ENCODE measurements at places on chromosomes 7 and 10. TPM values are rescaled to one million over a fixed set of nuclear protein-coding genes. Genes with fewer than 3 reads are reported as not detected.

DNA sequence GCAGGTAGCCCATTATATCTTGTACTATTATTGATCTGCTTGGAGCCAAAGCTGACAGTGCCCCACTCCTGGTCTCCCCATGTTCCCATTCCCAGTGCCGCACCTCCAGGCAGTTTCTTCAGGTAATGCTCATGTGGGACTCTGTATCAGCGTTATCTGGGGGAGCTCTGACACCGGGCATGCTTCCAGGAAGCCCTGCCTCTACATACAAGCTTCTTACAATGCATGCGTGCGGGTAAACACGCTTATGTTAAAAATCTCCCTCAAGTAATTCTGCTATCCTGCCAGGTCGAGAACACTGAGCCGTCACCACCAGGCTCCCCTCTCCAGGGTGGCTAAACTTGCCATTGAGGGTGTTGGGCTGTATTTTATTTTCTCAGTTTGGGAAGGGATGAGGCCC, 61.6 kb upstream of the LBX1 start:
- no peak for DNase-seq

GRCh38 chr10:119090968-119091367, 10.4 kb upstream of the EIF3A start:
- DNase-seq = peak; percentile 74

GRCh38 chr7:36310897-36311296, 78.8 kb upstream of the ANLN start:
- no peak for DNase-seq

DNA sequence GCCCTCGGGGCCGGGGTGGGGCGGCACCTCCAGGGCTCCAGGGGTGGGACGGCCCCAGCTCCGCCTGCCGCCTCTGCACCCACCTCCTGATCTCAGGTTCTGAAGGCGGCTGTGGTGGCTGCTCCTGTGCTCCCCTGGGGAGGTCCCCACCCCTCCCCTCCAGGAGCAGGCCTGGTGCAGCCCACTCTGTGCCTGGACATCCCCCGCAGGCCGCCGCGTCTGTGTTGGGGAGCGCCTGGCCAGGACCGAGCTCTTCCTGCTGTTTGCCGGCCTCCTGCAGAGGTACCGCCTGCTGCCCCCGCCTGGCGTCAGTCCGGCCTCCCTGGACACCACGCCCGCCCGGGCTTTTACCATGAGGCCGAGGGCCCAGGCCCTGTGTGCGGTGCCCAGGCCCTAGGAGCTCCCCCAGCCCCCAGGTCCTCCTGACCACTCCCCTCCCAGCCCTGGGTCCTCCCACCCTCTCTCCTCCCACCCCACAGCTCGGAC, 5.5 kb downstream of the CYP2W1 start:
- DNase-seq = no peak

DNA sequence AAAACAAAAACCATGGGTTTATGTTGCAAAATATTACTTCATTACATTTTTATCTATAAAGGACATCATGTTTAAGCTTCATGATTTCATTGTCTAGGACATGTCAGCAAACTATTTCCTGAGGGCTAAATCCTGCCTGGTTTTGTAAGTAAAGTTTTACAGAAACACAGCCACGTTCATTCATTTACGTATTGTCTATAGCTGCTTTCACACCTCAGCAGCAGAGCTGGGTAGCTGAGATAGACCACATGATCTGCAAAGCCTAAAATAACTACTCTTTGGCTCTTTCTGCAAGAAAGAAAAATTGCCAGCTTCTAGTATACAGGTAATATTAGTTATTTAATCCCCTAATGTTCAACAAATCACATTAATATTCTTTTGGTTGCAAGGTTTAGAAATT, 12.7 kb upstream of the PIP4K2A start:
- DNase-seq = no peak

DNA sequence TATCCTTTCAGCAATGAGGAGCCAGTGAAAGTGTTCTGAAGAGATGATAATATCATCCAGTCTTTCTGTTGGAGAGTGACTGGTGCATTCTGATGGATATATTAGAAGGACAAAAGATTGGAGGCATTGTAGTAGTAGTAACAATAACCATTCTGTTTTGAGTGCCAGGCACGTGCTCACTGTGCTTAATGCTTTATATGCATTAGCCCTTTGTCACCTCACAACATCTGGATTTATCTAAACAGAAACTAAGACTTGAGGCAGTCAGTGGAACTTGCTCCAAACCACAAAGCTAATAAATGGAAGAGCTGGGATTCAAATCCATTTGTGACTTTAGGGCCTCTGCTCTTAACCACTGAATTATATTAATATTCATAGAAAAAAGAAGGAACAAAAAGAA, 84.5 kb upstream of the OIT3 start:
- DNase-seq = no peak

DNA sequence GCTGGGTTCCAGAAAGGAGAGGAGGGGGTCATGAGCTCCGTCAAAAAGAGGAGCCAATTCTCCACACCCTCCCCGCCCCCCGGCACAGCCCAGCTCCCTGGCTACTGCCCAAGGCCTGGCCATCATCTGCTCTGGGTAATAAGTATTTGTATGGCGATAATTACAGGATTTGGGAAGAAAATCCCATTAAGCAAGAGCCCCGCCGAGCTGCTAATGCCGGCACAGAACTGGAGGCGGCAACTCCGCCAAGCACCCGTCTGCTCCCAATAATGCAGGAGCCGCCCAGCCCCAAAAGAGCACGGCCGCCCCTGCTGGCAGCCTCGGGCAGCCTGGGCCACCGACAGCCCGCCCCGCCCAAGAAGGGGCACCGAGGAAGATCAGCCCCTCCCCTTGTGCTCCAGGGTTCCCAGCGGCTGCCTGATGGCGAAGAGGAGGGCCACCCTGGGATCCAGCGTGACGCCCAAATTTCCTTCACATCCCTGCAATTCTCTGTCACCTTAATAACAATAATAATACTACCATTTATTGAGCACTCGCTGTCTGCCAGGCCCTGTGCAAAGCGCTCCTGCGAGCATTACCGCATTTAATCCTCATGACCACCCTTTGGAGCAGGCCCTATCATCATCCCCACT, 5.9 kb downstream of the SLIT1 start:
- DNase-seq = no peak

DNA sequence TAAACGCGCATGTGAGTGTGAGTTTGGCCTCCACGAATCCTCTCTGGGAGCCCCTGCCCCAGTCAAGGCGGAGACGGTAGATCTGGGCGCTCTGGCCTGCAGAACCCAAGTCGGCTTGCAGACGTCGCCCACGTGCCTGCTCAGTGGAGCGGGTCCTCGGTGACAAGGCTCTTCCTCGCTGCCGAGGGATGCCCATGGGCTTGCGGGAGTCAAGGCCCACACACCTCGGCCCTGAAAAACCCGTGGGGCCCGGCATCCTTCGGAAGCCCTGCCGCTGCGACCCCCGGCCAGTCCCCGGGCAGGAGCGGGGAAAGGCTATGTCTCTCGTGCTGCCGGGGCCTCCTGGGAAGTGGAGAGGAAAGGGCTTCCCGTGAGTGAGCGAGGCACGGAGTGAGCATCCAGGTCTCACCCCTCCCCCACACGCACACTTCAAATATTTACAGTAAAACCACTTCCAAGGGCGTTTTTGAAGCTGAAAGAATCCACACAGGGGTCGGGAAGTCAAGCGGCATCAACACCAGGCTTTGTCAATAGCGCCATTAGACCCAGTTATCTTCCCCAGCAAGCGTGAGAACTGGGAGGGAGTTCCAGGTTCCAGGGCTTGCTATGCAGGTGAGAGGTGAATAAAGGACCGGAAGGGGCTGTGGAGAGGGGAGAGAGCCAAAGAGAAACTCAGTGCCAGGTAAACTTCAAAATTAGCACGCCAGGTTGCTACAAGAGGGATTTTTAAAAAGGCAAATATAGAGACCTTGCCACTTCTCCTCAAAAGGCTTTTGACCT, 1.1 kb upstream of the MNX1 start:
- DNase-seq = no peak

DNA sequence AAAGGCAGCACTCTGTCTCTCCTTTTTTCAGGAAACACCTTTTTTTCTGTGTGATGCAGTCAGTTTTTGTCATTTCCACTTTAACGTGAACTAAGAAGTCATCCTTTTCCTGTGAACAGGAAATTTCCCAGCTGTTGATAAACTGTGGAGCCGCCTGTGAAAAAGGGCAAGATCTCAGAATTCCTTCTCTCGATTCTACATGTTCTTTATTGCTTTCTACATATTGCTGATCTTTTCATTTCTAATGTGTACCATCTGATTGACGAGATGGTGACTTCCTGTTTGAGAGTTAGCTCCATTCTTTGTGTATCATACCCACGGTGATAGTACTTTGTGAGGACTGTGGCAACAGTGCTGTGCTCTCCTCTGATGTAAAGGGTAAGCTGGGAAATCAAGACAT, 50.4 kb downstream of the ADD3 start:
- no peak for DNase-seq

DNA sequence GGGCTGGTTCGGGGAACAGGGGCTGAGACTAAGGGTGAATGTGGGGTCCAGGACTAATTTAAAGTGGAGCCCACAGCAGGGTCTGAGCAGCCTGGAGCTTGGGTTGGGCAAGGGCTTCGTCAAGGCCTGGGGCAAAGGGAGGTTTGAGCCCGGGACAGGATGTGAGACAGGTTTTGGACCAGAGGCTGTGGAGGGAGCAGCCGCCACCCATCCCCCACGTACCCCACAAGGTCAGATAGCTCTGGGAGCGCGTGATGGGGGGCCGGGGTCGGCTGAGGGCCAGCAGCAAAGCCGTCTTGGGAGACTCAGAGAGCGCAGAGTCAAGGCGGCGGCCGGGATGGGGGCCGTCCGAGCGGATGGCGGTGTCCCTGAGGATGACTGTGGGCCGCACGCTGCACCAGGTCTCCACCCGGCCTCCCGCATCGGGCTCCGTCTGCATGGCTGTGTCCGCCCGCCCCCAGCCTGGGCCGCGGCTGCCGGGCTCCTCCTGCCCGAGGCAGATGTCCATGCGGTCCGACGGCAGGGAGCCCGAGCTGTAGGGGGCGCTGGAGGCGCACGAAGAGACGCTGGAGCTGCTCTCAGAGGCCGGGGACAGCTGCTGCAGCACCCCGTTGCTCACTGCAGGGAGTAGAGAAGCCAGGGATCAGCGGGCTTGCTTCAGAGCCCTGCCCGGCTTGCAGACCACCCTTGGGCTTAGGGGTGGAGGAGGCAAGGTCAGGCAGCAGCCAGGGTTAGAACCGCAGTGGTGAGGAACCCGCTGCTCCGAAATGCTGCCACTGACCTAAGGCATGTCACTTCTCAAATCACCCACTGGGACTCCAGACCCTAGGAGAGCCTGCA, 12.1 kb downstream of the PDZD7 start:
- DNase-seq = peak; percentile 42

DNA sequence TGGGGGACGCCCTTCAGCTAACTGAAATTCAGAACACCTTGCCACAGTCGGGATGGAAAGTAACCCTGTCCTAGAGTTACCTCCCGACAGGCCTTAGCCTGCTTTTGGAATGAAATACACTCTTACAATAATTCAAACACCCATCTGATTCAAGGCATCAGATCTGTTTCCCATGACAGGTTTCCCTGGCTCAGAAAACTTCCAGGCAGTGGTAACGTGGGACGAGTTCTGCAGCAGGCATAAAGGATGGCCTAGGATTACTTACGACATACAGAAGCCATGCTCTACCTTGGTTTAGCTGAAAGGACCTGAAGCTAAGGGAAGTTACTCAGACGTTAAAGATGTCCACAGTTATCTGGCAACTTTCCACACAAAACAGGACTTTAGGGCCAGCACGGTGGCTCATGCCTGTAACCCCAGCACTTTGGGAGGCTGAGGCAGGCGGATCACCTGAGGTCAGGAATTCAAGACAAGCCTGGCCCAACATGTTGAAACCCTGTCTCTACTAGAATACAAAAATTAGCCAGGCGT, 5.0 kb downstream of the PAXIP1 start:
- DNase-seq = no peak

- DNase-seq = no peak
Observed at GRCh38 chr7:83305027-83305426, 142.3 kb upstream of the PCLO start.

DNA sequence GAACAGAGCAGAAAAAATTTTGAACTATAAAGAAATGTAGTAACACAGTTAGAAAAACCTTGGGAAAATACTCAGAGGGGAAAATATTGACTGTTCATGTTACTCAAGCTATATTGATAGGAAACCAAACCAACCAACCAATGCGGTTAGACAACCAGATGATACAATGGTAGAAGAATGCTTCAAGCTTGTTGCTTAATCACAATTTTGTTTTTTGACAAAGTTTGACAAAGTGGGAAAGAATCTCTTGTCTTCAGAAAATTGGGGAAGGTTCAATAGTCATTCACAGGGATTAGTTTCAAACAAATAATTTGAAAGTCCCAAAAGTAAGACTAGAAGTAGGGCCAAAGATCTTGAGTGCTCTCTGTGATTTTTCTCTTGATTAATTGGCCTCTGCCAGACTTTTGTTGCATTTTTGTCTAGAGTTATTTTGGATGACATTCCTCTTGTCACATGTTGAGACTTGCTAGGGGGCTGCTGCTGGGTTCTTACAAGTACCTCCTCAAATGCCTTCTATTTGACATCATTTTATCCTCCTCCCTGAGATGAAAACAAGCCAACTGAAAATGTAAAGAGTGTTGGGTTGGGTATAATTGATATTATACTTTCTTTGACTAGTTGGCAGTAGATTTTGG, 233.1 kb upstream of the PHYHIPL start:
- peak; percentile 5 for DNase-seq

- no peak for DNase-seq
Observed at GRCh38 chr7:143300959-143301935, 13.1 kb downstream of the CASP2 start.

GRCh38 chr10:3306050-3306449, 133.5 kb upstream of the PITRM1 start:
- DNase-seq = no peak

DNA sequence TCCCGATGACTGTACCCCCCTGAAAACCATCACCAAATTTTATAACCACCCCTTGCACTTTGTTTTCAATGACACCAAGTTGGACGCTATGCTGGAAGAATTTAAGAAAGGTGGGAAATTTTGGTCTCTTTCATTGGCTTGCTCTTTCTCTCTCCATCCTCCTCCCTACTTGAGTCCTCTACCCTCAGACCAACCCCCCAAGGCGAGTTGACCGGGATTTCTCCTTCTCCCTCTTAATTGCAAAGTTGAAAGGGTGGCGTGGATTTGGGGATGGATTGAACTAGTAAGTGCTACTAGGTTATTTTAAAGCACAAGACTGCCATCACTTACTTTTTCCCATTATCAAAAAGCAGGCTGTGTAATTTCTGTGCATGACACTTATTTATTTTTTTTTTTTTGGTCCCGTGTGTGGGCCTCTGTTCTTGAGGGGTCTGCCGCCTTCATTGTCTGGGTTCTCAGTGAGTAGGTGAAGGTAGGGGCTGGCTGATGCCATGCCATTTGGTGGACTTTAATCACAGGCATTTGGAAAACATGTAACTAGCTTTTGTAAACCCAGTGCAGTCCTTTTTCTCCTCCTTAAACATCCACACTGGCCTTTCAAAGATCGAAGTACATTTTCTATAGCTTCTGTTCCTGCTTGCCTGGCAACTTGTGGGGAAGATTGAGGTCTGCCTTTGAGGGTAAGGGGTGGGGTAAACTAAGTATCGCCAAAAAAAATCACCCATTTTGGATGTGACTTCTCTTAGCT, 2.1 kb downstream of the CNNM2 start:
- no peak for DNase-seq

GRCh38 chr10:133314911-133315310, 6.2 kb downstream of the ZNF511 start:
- DNase-seq = no peak

- DNase-seq = peak; percentile 96
Observed at GRCh38 chr10:125084614-125085257, 75.6 kb downstream of the CTBP2 start.

SLC18A3 gene
- 0.10 TPM for total RNA-seq

NPSR1 gene
- total RNA-seq = not detected

TAX1BP1 gene
- 88.2 TPM for total RNA-seq

TRAPPC14 gene
- 4.0 TPM for total RNA-seq

PLPP4 gene
- total RNA-seq = 30.3 TPM

GHRHR gene
- total RNA-seq = not detected

Measured in renal cortical epithelial cell (primary cell).